Cerebellar nuclear complex (tissue), 1 donor: ENCODE measurements at places on chromosomes 12 and 14.
A peak's percentile ranks its signal among the peaks of the same experiment; 100 is the strongest.

DNA sequence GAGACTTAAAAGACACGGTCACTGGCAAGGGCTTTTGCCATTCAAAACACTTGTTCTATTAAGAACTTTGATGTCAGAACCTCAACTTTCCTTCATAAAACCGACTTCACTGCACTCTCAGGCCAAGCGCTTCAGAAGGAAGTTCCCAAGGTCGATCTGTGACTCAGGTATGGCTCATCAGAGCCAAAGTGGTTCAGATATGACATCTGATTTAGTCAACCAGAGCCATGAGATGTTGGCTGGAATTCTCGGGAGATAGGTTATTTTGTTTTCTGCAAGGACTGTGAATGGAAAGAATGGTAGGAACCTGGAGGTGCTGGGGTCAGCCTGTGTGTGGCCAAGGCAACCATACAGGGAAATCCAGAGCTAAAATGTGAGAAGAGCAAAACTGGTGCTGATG lies 445.6 kb downstream of the GLT1D1 start:
- no peak for DNase-seq

DNA sequence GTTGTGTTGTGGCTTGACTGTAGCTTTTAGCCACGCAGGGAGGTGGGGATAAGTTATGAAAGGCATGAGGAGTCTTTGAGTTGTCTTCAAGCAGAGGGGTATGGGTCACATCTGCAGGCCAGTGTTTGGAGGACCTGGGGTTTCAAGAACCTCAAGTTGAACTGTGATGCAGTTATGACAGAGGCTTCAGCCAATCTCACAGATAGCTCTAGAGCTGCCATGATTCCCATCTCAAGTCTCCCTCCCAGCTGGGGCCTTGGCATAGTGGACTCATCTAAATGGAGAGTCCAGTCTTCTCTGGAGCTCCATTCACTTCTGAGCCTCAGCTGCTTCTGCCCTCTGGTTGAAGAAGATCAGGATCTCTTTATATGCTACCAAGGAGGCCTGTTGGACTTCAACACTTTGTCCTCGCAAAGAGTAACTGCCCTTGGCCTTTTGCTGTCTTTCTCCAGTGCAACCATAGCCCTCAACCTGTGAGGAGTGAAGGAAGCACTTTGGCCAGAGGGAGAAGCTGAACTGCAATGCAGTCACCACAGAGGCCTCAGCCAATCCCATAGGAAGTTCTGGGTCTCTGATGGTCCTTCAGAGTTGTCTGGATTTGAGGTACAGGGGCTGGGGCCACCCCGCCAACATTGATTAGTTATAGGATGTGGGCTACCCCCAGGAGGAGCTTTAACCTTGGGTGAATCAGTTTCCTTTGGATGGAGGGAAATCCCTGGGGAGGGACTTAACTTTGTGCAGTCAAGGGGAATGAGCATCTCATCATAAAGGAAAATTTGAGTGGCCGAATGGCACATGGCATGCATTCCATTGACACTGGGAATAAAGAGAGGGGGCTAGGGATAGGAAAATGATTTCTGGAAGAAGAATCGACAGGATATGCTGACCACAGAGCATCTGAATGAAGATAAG lies 230.5 kb downstream of the PCNX1 start:
- DNase-seq: no peak

DNA sequence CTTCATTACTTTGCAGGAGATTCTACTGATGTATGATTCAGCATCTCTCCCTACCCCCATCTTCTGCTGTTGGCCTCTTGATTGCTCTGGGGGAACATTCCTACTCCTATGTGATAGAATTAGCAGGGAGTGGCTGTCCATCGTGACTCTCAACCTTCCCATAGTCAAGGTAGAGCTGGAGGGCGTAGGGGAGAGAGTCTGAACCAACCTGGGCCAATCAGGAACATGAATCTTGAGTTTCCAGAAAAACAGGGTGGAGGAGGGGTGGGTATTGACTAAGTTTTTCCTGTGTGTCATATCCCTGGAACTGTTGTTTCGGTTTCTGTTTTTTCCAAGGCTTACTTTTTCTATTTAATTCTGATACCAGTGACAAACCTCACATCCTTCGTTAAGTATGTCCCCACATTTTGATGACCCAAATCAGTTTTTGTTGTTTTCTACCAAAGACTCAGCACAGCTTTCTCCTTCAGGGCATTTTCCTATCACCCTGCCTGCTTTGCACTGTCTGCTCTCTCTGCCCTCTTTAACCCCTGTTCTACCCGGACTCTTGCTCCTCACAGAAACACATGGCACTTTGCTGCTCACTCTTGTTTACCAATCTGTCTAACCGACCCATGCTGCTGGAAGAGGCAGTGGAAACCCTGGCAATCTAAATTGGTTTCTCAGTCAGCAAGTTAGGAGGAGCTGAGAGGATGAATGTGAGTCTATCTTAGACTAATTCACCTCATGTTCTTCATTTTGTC lies 1428.3 kb downstream of the AACS start:
- no peak for DNase-seq

DNA sequence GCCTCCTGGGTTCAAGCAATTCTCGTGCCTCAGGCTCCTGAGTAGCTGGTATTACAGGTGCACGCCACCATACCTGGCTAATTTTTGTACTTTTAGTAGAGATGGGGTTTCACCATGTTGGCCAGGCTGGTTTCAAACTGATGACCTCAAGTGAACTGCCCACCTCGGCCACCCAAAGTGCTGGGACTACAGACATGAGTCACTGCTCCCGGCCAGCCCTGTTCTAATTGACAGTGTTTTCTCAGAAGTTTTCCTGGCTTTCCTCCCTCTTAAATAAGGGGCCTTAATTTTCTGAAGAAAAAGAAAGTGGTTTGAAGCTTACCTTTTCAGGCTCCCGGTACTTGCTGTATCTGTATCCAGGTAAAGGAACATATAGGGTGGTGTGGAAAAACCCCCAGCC lies 1.7 kb downstream of the HAL start:
- no peak for DNase-seq

DNA sequence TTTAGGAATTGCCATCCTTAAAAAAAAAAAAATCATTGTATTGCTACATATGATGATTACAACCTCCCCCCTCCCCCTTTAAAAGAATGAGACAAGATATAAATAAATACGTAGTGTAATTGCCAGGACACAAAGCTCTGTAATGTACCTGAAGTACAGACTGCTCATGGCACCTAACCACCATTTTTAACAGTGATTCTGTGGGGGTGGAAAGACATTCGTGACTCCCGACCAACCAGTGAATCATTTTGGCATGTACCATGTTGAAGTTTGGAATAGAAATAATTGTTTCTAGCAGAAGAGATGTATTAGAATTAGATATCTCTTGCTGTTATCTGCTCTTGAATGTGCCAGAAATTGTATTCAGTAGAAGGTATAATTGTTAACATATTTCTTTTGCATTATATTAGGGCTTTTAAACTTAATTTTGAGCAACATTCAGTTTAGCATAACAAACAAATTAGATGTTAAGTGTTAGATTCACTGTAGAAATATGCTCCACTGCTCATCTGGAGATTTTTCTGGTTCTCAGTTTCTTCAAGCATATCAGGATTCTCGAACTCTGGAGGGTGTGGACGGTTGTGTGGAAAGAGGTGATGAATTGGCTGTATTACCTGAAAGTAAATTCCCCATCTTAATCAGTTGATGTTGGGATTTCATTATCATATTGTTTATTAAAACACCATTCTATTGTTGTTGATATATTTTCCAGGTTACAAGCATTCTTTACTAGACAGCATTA lies 31.1 kb downstream of the FRS2 start:
- DNase-seq: no peak

- DNase-seq: no peak
These were observed 776.0 kb downstream of the C12orf50 start for GRCh38 chr12:87253157-87253556.

DNA sequence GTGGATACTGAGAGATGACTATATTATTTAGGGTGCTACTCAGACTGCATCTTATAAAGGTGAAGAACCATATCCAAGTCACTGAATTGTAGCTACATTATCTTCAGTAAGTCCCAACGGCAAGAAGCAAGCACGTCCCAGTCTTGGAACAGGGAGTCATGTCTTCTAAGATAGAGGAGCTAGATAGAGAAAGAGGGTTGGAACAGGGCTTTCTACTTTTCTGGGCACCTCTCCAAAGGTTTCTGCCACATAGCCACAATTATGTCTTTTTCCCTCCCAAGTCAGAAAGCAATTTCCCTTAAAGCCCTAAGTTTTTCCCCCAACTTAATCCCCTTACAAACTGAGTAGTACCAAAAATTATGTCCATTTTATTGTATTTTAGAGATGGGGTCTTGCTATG lies 22.4 kb downstream of the MAPK1IP1L start:
- no peak for DNase-seq

- no peak for DNase-seq
These were observed 379.8 kb downstream of the VRK1 start for GRCh38 chr14:97177016-97177415.

DNA sequence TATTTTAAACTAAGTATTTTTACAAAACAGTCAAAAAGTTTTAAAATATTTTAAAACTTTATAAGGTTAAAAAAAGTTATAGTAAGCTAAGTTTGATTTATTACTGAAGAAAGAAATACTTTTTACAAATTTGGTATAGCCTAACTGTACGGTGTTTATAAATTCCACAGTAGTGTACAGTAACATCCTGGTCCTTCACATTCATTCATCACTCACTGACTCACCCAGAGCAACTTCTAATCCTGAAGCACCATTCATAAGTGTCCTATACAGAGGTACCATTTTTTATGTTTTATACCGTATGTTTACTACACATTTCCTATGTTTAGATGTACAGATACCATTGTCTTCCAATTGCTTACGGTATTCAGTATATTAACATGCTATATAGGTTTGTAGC lies 170.0 kb downstream of the KLHL28 start:
- no peak for DNase-seq

DNA sequence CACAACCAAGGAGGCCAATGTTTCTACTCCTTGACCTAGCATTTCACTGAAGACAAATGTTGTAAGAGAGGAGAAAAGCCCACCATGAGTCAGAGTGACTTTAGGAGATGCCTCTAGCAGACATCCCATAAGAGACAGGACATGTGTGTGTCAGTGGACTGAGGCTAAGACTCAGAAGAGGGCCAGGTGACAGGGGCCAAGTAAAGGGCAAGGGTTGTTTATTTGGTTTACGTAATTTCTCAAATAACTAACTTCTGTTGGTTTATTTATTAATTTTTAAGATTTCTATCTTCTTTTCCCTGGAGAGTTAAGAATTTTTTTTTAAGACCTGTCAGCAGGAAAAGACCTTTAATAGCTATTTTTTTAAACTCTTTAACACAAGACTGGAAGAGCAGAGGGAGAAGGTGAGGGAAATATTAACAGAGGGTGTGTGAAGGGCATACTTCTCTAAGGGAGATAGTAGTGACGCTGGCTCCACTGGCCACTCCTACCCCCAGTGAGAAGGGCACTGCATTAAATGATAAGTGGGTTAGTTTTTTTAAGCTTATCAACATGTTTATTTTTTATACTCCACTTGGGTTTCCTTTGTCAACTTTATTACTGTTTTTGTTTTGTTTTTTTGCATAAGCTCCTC lies 3.4 kb downstream of the PNP start:
- no peak for DNase-seq

DNA sequence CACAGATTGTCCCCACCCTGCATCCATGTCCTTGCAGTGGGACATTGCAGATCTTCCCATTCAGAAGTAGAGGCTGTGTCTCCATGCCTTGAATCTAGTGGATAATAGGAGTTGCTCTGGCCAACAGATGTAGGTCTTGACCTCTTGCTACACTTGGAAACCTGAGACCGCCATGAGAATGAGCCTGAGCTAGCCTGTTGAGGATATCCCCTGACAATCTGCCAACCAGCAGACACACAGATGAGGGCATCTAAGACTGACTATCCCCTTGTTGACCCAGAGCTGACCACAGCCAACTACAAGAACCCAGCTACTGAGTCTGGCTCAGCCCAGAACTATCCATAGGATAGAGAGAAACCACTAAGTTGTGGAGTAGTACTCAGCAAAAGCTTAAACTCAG lies 161.1 kb upstream of the NOS1 start:
- no peak for DNase-seq

GRCh38 chr14:75543786-75544185 lies 21.5 kb downstream of the BATF start:
- DNase-seq: no peak

DNA sequence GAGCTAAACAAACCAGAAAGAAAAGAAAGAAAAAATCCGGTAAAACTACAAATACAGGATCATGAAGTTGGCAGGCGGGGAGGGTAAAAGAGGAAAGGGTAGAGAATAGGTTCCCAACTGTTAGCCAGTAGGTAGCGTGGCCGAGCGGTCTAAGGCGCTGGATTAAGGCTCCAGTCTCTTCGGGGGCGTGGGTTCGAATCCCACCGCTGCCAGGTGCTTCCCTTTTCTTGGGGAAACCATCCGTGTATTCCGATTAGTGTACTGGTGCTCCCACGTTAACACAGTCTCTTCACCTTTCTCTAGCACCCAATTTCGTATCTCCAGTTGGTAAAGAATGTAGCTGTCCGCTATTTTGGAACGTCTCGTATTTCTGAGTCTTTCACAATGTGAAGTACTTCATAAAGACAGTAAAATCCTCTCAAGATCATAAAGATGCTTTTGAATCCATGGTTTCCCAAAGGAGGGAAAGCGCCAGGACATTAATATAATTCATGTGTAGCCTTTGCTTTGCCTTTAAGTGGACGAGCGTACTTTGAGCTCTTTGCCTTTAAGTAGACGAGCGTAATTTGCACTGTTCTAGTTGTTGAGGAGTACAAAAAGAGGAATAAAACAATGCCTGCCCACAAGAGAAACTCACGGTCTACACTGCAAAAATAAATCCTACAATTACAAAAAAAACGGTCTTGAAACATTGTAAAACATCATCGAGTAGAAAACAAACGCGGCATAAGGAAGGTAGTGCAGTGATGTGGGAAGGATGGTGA lies 19.0 kb upstream of the RNASE12 start:
- DNase-seq: peak; percentile 15

DNA sequence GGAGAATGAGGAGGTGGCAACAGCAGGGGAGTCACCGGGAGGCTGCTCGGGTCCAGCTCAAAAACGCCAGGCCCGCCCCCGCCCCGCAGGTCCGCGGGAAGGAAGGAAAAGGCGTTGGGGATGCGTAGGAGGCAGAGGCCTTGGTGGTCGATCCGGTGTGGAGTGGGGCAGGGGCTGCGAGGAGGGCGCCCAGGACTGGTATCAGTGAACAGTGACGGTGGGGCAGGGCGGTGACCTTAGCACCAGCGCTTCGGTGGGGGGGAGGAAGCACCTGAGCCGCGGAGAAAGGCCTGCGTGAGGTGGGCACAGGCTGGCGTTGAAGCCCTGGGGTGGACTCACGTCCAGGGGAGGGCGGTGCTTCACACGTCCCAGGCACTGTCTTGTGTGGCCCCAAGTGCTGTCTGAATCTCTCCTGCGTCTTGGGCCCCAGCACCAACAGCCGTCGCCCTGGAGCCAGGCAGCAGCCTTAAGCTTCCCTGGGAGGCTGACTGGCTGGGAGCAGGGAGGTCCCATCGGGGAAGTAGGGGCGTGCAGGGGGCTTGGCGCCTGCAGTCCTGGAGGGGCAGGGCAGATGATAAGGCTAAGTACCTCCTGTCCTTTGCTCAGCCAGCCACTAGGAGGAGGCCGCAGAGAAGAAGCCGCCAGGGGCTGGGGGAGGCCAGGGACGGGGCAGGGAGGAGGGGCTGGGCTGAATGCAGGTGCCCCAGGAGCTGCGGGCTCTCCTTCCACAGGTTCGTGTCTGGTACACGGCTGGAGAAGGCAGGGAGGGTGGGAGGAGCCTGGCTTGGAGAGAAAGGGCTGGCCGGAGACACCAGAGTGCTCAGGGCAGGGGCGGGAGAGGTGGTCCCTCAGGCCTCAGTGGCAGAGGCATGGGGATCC lies 26.5 kb downstream of the ZBTB42 start:
- DNase-seq: no peak
